ENCODE measurements at places on chromosomes 5 and 9.

- DNase-seq = no peak
Measured at GRCh38 chr9:82570226-82570625, 492.7 kb downstream of the RASEF start.

GRCh38 chr5:151648089-151648488 lies 38.6 kb downstream of the SPARC start:
- no peak for DNase-seq

- DNase-seq = no peak
Measured at GRCh38 chr9:115000217-115000639, 69.8 kb upstream of the TNFSF8 start.

GRCh38 chr5:61023131-61023530 lies 78.1 kb downstream of the NDUFAF2 start:
- DNase-seq = no peak

- DNase-seq = peak; percentile 28
Measured at GRCh38 chr9:136728548-136729123, 14.1 kb downstream of the LCN10 start.

- no peak for DNase-seq
Measured at GRCh38 chr5:168066536-168067208, 224.8 kb upstream of the WWC1 start.

GRCh38 chr5:80695666-80696065 lies 40.9 kb upstream of the DHFR start:
- DNase-seq = no peak
